ENCODE measurements at places on chromosomes 13 and 19. TPM values are rescaled to one million over a fixed set of nuclear protein-coding genes. Genes with fewer than 3 reads are reported as not detected.

- peaks cover 61% of the 10 kb centered on the region for H3K27me3 ChIP-seq
- peak; percentile 83 for DNase-seq
- H3K4me1 ChIP-seq: peaks cover 40% of the 10 kb centered on the region
- H3K27ac ChIP-seq: no peak overlapping the region
- H3K4me3 ChIP-seq: no peak overlapping the region
- peaks cover 2% of the 10 kb centered on the region for H3K36me3 ChIP-seq
Measured at GRCh38 chr19:10294368-10294697, 4.6 kb downstream of the ICAM5 start.

The SIGLEC14 gene
- not detected for total RNA-seq

The TMEM59L gene
- 5.9 TPM for total RNA-seq

- H3K27ac ChIP-seq: no peak overlapping the region
- no peak overlapping the region for H3K4me3 ChIP-seq
- DNase-seq: no peak
- peaks cover 23% of the 10 kb centered on the region for H3K4me1 ChIP-seq
- peaks cover 39% of the 10 kb centered on the region for H3K27me3 ChIP-seq
- H3K36me3 ChIP-seq: no peaks in the 10 kb centered on the region
Measured at GRCh38 chr19:55171440-55171839, 5.0 kb upstream of the DNAAF3 start.

- H3K4me1 ChIP-seq: no peaks in the 10 kb centered on the region
- no peaks in the 10 kb centered on the region for H3K27me3 ChIP-seq
- H3K27ac ChIP-seq: no peak overlapping the region
- no peak for DNase-seq
Measured at GRCh38 chr13:113106711-113107351, 1.2 kb downstream of the F7 start.

GRCh38 chr19:6125571-6125989, 9.9 kb upstream of the ACSBG2 start:
- no peak overlapping the region for H3K4me3 ChIP-seq
- H3K27ac ChIP-seq: no peak overlapping the region
- DNase-seq: no peak
- no peaks in the 10 kb centered on the region for H3K4me1 ChIP-seq
- peaks cover 11% of the 10 kb centered on the region for H3K27me3 ChIP-seq
- no peaks in the 10 kb centered on the region for H3K36me3 ChIP-seq

The COX7A1 gene
- not detected for total RNA-seq

Data from osteocyte (in vitro differentiated cells).